Islet precursor cell (in vitro differentiated cells): ENCODE measurements at places on chromosomes 2 and 18.
A peak's percentile ranks its signal among the peaks of the same experiment; 100 is the strongest.

DNA sequence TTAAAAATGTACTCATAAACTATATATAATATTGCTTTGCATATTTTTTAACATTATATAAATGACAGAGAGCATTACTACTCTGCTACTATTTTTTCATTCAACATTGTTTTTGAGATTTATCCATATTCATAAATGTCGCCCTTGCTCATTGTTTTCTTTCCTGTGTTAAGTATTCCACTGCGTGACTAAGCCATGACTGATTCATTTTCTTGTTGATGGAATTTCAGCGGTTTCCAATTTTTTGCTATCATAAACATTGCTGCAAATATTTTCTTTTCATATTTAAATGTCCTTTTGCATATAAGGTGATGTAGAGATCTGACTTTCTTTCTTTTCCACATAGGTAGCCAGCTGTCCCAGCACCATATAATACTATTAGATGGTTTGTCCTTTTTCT lies 57.6 kb downstream of the SFXN5 start:
- no peak for DNase-seq

DNA sequence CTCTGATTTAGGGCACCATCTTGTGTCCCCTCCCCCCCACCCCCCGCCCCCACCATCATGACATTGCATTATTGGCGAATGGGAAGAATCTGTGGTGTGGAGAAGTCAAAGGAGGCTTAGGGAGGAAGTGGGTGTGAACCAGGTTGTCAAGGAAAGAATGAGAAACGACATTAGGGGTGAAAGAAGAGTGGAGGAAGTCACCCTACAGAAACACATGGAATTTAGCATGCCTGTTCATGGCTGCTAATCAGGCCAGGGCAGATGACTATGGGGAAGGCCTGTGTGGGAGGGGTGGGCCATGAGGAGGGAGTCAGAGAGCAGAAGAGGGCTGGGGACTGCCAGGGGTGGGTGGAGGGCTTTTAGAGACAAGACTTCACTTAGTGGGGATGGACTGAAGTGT lies 81.6 kb downstream of the AOX1 start:
- DNase-seq, result peak; percentile 29

GRCh38 chr2:21972586-21972985 lies 848.8 kb downstream of the TDRD15 start:
- DNase-seq, result no peak

GRCh38 chr18:5987249-5987648 lies 91.9 kb upstream of the TMEM200C start:
- DNase-seq, result no peak

- no peak for DNase-seq
Observed at GRCh38 chr2:241947004-241947350, 77.4 kb downstream of the RTP5 start.

DNA sequence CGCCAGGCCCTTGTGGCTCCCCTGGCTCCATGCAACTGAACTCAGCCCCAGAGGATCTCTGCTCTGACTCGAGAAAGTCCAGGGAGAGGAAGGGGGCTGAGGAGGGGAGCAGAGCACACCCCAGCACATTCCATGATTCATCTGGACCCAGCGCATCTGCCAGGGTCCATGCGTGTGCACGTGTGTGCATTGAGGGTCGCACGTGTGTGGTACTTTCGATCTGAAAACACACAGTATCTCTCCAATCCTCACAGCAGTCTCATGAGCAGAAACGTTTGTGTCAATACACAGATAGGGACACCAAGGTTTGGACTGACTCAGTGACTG lies 146.4 kb upstream of the ID2 start:
- no peak for DNase-seq

DNA sequence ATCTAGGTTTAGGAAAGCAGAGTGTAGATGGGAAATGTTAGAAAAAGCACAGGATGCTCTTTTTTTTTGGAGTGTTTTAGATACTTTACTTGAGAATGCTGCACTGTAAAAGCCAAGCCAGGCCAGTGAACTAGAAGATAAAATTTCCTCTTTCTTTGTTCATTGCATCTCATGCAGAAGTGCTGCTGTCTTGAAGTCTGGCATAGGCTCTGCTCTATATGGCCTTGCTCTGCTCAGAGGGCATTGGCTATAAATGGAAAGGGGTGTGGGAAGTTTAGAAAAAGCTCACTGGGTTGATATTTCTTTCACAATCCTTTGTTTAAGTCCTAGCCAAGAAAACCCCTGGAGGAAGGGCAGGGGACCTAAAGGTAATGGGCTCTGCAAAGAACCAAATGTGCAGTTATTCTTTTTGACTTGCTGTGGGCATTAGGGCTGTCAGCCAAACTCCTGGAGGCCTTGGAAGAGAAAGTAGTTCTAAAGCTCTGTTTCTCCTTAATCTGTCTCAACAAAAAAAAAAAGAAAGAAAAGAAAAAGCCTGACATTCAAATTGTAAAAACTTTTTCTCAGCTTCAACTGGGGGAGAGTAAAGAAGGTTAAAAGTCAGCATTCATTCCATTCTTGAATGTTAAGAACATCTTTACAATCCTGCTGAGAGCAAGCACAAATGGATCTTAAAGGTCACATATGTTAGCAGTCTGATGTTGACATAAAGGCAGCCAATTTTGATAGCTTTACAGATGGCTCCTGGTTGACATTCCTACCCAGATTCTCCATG lies 338.3 kb downstream of the GULP1 start:
- DNase-seq, result no peak

DNA sequence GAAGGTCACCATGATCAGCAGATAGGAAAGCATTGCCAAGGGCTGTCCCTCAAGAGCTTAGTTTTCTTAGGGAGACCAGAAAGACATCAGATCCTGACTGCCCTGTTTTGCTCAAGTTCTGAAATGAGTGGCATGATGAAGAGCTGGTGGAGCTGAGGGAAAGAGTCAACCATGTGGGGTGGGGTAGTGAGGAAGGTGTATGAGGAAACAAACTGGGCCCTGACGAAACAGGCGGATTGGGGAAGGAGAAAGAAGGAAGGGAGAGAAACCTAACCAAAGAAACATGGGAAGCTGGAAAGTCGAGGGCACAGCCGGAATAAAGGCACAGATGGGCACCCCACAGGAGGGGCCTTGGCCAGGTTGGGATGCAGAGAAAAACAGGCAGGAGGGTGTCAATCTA lies 8.0 kb downstream of the TGOLN2 start:
- no peak for DNase-seq

GRCh38 chr2:120904830-120905234 lies 169.2 kb downstream of the GLI2 start:
- DNase-seq, result no peak

GRCh38 chr2:65057054-65057375 lies 799 bp downstream of the CEP68 start:
- no peak for DNase-seq

GRCh38 chr2:190887089-190887488 lies 6.5 kb downstream of the GLS start:
- no peak for DNase-seq

GRCh38 chr2:163646687-163647086 lies 89.1 kb downstream of the FIGN start:
- no peak for DNase-seq

- no peak for DNase-seq
Observed at GRCh38 chr2:128903637-128904036, 585.0 kb upstream of the HS6ST1 start.
